ENCODE measurements at places on chromosomes 6 and 20.

DNA sequence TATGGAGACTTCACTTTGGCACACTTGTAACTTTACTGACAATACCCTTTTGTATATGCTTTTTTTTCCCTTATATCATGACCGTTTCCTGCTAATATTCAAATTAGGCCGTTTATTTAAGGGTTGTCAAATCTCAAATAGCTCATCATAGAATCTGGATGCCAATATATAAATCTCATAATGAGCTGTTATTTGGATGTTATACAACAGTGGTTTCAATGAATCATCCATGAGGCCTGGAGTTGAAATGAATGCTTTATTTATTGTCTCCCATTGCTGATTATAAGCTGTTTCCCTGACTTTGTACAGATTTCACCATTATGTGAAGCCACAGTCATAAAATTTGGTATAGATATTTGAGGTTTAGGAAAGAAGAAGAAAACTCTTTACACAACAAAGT, 256.1 kb downstream of the PLCB1 start:
- no peak for DNase-seq

- no peak for DNase-seq
These were observed 544.7 kb upstream of the FLRT3 start for GRCh38 chr20:14882157-14882556.

GRCh38 chr6:48169635-48170034, 58.6 kb upstream of the PTCHD4 start:
- no peak for DNase-seq

DNA sequence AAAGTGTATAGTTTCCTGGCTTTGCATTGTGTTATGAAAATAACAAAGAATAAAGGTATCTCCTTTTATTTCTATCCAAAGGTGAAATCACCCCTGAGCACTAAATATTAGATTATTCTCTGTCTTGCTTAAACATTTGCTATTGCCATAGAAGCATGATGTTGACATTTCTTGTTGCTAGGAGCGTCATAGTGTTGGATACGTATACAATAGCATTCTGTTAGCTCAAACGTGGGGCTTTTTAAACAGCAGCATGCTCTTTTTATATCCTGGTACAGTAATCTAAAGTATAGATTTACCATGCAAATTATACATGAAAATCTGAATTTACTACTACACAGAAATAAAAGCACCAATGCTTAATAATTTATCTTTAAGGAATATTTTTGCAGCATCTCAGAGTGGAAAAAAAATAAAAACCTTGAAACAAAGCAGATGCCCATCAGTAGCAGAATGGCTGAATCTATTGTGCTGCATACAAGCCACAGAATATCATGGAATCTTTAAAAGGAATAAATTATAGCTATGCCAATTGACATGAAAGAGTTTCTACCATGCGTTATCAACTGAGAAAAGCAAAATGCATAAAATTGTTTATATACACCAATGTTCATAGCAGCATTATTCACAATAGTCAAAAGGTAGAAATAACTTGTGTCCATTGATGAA, 9.6 kb upstream of the HSF2 start:
- no peak for DNase-seq

GRCh38 chr6:36650848-36651478, 27.6 kb upstream of the CDKN1A start:
- DNase-seq = no peak

DNA sequence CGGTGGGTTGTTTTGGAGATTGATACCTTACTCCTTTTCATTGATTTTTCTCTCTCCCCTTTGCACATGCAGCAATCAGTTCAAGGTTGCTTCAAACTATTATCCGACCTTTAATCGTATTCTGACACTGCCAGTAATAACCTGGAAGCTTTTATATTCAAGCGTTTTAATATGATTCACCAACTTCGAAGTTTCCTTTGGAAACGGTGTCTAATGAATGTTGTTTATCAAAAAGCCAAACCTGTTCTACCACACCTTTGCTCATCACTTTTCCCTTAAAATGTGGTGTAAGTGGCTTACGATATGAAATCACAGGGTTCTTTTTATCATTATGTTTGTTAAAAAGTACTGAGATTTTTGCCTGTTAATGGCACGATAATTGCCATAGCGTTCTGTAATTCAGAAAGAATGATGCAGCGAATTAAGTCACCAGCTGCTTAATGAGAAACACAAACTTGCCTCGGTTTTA, 660 bp downstream of the STXBP5 start:
- no peak for DNase-seq

GRCh38 chr20:17610566-17611289, 40.9 kb downstream of the DSTN start:
- DNase-seq = no peak

DNA sequence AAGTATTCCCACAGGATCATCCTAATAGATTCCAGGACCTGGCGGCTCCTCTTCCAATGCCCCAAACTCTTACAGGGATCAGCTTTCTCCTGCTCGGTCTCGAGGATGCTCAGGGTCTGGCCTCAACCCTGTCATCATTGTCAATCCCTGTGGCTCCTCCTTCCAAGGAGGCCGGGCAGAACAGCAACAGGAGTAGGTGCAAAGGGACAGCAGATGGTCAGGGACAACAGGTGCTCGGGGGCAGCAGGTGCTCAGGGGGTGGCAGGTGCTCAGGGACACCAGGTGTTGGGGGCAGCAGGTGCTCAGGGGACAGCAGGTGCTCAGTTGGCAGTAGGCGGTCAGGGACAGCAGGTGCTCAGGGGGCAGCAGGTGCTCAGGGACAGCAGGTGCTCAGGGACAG, 84.8 kb downstream of the TTLL2 start:
- DNase-seq = no peak

All from stimulated activated CD8-positive, alpha-beta memory T cell treated with anti-CD3 and anti-CD28 coated beads, Interleukin-4, amount 100 ng/mL, for 4 hours (primary cell).